ENCODE measurements at places on chromosomes 5 and 9.
A peak's percentile ranks its signal among the peaks of the same experiment; 100 is the strongest.

DNA sequence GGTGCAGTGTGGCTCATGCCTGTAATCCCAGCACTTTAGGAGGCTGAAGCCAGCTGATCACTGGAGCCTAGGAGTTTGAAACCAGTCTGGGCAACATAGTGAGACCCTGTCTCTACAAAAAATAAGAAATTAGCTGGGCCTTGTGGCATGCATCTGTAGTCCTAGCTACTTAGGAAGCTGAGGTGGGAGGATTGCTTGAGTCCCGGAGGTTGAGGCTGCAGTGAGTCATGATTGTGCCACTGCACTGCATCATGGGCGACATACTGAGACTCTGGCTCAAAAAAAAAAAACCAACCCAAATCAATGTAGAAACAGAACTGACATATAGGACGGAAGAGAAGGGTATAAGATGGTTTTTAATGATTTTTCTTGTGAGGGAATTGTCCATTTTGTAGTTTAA, 27.7 kb downstream of the G3BP1 start:
- no peak for DNase-seq

DNA sequence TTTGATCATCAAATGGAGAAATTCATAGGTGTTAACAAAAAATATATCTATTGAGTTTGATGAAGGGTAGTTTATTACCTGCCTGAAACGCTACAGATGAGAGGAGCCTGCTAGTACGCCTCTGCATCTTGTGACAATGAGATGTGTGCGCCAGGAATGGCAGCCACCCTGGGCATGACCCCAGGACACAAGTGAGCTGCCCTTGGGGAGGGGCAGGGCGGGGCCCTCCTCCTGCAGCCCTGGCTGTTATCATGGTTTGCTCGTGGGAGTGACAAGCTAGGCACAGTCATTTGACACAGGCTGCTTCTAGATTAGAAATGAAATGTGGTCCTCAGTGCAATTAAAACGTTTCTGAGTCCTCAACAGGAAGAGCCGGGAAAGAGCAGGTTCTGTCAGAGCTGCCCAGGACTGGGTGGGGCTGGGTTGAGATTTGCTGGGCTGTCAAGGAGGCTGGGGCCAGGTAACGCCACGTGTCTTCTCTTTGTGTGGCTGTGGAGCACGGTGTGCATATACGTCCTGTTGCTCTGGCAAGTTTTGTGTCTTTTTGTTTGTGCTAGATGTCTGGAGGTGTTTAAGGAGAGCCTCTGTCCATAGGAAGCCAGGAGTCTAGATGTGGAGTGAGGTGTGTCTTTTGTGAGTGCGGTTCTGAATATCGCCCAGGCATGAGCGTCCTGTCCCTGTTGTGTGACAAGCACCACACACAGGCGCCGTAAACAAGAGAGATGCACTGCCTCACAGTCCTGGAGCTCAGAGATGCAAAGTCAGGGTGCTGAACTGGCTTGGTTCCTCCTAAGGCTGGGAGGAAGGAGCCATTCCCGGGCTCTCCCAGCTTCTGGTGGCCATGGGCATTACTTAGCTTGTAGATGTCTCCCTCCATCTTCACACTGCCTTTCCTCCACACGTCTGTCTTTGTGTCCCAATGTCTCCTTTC, 129.0 kb upstream of the IRX4 start:
- no peak for DNase-seq

GRCh38 chr5:97729938-97730337, 546.9 kb upstream of the RIOK2 start:
- no peak for DNase-seq

DNA sequence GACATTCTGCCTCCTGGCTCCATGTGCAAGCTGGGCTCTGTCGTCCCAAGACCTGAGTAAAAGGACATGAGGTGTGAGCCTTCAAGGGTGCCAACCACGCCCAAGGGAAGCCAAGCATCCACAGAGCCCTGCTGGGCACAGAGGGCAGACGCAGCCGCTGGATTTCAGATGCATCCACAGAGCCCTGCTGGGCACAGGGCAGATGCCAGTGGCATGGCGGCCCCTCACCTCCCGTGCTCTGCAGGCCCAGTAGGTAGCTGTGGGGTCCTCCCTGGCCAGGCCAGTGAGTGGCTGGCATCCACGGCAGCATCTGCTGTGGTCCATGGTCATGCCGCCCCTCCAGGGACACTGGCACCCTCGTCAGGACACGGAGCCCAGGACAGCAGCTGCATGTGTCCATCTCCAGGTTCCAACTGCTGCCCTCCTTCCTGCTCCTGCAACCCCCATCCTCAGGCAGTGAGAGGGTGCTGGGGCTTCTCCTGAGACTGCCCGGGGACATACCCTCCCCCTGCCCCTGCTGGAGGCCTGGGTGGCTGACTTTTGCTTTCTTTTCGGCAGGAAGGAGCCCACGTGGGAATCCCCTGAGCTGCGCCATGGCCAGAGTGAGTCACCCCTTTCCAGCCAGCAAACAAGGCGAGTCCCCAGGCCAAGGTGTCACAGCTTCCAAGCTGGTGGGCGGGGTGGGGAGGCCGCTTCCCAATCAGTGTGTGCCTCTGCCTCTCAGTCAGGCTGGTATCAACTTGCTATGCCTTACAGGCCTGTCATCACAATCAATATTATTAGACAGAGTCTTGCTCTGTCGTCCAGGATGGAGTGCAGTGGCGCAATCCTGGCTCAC, 4.0 kb upstream of the TRAF2 start:
- peak; percentile 76 for DNase-seq

DNA sequence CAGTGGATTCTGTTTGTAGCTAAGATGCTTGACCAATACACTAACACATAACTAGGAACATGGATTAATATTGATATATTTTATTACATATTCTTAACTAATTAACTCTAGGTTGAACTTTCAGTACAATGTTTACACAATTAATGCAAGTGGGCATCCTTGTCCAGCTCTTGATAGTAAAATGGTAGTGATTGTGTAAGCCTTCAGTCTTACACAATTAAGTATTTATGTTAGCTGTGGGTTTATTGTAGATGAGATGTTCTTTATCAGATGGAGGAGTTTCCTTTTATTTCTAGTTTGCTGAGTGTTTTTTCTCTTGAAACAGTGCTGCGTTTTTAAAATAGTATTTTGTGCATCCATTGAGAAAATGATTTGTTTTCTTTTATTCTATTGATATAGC, 1210.8 kb downstream of the CDH12 start:
- no peak for DNase-seq

DNA sequence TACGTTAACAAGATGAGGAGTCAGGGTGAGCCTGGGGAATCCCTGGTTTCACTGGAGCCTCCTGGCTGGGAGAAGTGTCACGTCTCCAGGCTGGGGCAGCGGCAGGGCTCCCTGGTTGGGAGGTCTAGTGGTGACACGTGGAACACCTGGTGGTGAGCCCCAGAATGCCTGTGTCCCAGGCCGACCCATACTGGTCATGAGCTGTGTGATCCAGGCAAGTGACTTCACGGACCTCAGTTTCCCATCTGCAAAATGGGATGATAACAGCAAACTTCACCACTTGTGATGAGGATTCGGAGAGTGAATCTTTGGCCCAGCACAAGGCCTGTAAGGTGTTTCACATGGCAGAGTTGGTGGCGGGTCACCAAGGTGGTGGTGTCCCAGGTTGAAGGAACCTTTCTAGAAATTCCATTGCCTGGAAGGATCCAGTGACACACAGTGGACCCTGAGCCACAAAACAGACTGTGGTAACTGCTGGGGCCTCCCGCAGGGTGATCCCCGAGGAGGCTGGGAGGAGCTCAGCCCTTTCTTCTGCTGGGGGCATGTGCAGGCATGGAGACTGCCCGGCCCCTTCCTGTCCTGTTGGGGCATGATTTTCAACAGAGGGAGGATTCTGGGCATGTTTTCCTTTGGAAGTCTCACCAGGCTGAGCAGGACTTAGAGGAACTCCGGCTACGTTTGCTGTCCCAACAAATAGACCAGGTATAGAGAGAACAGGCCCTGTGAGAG, 153.9 kb upstream of the IER5L start:
- DNase-seq: no peak

Data from GM06990 (cell line).